ENCODE measurements at places on chromosomes 2 and 18. TPM values are rescaled to one million over a fixed set of nuclear protein-coding genes. Genes with fewer than 3 reads are reported as not detected.

- DNase-seq = no peak
Measured at GRCh38 chr2:219969508-219969907, 342.1 kb downstream of the SLC4A3 start.

LIMS4 gene
- 0.31 TPM for total RNA-seq

GTF2A1L gene
- total RNA-seq = 6.9 TPM

DNA sequence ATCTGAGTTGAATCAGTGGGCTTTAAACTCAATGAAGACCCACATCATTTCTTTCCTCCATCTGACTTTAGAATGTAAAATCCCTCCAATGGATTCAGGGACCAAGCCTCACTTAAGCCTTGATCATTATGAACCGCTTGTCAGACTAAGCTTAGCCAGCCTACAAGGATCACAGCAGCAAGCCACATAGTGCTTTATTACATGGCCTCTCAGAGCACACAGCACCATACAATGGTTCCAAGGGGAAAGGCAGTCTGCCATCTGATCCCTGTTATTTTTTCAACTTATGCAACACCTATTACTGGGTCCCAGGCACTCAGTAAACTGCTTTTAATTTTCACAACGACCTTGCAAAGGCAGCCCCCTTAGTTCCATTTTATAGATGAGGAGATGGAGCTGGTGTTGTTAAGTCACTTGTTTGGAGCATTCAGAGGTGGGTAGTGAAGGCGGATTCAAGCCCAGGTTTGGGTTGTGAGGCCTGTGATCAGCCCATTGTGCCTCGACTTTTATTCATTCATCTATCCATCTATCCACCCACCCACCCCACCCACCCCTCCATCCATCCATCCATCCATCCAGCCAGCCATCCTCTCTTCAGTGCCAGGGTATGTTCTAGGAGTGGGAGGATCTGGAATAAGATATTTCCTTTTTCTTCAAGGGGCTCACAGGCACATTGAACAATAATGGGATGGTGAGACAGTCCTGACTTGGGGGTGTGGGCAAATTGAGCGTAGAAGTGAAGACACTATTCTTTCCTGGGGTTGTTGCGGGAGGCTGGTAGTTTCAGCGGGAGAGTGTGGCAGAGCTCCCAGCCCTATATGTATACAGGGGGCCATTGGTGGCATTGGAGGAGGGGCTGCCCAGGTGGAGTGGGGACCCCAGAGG lies 141.2 kb downstream of the MYCN start:
- DNase-seq = no peak

DNA sequence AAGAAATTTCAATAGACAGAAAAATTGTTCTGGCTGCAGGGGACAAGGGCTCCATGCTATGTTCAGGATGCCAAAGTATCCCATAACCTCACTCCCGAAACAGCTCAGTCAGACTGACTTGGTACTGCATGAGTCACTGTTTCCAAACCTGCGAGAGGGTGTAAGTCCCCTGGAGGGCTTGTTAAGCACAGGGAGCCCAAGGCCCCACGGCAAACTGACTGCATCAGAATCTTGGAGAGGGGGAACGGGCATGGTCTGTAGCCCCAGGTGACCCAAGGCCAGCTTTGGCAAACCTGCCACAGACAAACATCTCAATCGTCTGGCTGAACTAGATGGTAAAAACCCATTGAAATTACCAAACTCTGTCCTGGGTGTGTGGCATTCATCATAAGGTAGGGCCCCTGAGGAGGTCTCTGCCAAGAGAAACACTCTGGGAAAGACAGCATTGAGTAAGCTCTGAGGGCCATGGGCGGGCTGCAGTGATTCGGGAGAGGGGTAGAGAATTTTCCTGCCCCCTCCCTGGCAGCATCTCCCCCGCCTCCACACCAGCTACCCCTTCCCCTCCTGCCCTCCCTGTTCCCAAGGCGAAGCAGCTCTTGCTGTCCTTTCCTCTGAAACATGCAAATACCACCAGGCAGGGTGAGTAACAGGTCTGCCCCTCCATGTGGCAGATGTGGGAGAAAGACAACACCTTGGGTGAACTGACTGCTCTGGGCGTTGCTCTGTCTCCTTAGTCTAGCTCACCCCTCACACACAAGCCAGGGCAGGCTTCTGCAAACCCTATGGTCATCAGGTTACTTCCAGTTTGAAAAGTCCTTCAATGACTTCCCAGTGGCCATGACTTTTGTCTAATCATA lies 274.7 kb upstream of the SIX2 start:
- DNase-seq = no peak

Measured in occipital lobe (tissue), 3 donors.